DMS79 treated with DMSO at 0.1 percent for 48 hours (cell line): ENCODE measurements at places on chromosomes 2 and 18.

GRCh38 chr2:74831693-74832530 is 2.0 kb upstream of the HK2 start:
- DNase-seq = no peak

- no peak for DNase-seq
These were observed 6.2 kb upstream of the IGFBP5 start for GRCh38 chr2:216701544-216701943.

- no peak for DNase-seq
These were observed 46.6 kb upstream of the TCF4 start for GRCh38 chr18:55634545-55634944.

- DNase-seq = no peak
These were observed 749.2 kb downstream of the ADCYAP1 start for GRCh38 chr18:1653873-1654272.

GRCh38 chr2:8529706-8530277 is 152.1 kb upstream of the ID2 start:
- no peak for DNase-seq

DNA sequence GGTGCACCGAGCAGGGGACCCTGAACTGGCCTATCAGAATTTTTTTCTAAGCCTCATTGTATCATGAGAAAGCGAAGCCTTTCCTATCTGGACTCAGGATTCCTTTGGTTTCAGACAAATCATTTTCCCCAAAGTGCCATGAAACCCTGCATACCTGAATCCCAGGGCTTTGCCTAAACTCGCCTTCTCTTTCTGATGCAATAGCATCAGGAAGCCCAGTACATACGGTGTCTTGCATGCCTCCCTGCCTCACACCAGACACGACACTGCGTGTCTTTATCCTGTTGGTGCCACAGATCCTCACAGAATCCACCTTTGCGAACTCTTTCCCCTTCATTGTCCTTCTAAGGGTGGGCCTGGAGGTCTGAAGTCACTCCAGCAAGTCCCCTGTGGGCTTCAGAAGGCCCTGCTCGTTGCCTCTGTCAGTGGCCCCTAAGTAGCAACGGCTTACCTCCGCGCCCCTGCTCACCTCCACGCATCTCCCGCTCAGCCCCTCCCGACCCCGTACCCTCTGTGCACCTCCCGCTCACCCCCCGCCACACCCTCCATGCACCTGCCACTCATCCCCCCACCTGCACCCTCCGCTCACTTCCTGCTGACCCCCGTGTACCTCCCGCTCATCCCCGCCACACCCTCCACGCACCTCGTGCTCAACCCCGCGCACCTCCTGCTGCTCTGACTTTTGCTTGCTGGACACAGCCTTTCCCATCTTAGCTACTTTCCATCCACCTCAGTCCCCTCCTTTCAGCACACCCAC is 83.4 kb downstream of the TPGS2 start:
- no peak for DNase-seq

DNA sequence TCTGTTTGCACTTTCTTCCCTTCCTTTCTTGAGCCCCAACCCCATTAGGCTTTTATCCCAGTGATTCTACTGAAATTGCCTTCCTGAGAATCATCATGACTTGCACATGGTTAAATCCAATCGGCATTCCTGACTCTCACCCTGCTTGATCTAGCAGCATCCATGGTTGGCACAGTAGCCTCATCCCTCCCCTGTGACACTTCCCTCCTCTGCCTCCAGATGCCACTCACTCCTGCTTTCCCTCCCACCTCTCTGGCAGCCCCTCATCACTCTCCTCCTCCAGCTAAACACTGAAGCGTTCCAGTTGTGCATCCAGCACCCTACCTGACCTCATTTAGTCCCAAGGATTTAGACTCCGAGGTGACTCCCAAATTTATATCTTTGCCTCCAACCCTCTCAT is 114.7 kb downstream of the GALNT14 start:
- DNase-seq = no peak

GRCh38 chr2:99818842-99819241 is 323.5 kb downstream of the AFF3 start:
- no peak for DNase-seq

DNA sequence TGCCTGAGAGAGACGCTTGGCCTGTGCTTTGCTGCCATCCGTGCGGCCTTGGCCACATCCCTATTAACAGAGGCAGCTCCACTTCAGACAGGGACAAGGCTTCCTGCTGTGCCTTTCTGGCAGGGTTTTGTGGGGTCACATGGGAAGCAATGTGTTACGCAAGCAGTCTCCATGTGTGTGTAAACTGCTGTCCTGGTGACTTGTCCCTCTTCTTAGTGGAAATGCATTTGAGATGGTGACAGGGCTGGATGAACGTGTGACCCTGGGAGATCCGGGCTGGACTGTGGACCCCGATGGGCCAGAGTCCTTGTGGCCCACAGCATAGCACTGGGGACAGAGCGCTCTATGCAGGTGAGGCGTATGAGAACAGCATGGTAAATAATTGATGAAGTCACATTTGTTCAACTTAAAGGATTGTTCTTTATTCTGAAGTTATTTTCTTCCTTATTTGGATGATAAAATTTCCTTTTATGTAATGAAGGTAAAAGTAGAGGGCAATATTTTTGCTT is 23.2 kb downstream of the ASB1 start:
- DNase-seq = no peak

GRCh38 chr2:143333168-143333791 is 204.1 kb downstream of the ARHGAP15 start:
- no peak for DNase-seq

GRCh38 chr2:38590053-38590452 is 12.7 kb downstream of the HNRNPLL start:
- no peak for DNase-seq

GRCh38 chr2:95275601-95276243 is 1.5 kb downstream of the PROM2 start:
- no peak for DNase-seq

- no peak for DNase-seq
These were observed 513.4 kb downstream of the TNS1 start for GRCh38 chr2:217489145-217489960.
